ENCODE measurements at places on chromosomes 2 and 18. TPM values are rescaled to one million over a fixed set of nuclear protein-coding genes. Genes with fewer than 3 reads are reported as not detected.

Gene MYOM1
- total RNA-seq: not detected

Gene SLC4A5
- not detected for total RNA-seq

Gene SH2D6
- total RNA-seq: not detected

Gene BMP10
- not detected for total RNA-seq

Gene ZNF396
- total RNA-seq: 0.89 TPM

Gene SMPD4
- 42.2 TPM for total RNA-seq

Gene CAPN14
- under 0.01 TPM for total RNA-seq

Gene UGT1A4
- not detected for total RNA-seq

Gene KCNJ3
- 0.35 TPM for total RNA-seq

Gene VIL1
- total RNA-seq: not detected

Gene EML6
- 0.35 TPM for total RNA-seq

Gene ACMSD
- not detected for total RNA-seq

Gene MC5R
- total RNA-seq: not detected

Gene GCKR
- not detected for total RNA-seq

Gene NXPH2
- not detected for total RNA-seq

Gene COL4A4
- not detected for total RNA-seq

Gene GPR45
- total RNA-seq: not detected

Gene DHX57
- 11.0 TPM for total RNA-seq

Gene SEPTIN10
- total RNA-seq: 79.8 TPM

Gene PRSS56
- total RNA-seq: not detected

Gene GDF7
- 0.53 TPM for total RNA-seq

Gene KYNU
- 4.3 TPM for total RNA-seq

Gene ZNF892
- total RNA-seq: 1.2 TPM

Gene KLHL41
- 0.35 TPM for total RNA-seq

Gene B4GALT6
- total RNA-seq: 3.9 TPM

Gene GALR1
- not detected for total RNA-seq

Gene PNO1
- 11.8 TPM for total RNA-seq

Gene SERPINB4
- not detected for total RNA-seq

Gene GREB1L
- 1.2 TPM for total RNA-seq

Gene ICOS
- total RNA-seq: not detected

Gene DAPL1
- total RNA-seq: not detected

Gene RBM44
- under 0.01 TPM for total RNA-seq

Gene NOSTRIN
- total RNA-seq: 0.18 TPM

Gene MAB21L4
- not detected for total RNA-seq

Gene IAH1
- 88.5 TPM for total RNA-seq

Gene ANKRD62
- total RNA-seq: not detected

Gene KHK
- total RNA-seq: 0.89 TPM

Gene OR6B2
- not detected for total RNA-seq

Data from myometrial cell (primary cell).